ENCODE measurements at places on chromosomes 7 and 10.

- no peak for DNase-seq
Observed at GRCh38 chr7:124781907-124782734, 16.5 kb upstream of the GPR37 start.

DNA sequence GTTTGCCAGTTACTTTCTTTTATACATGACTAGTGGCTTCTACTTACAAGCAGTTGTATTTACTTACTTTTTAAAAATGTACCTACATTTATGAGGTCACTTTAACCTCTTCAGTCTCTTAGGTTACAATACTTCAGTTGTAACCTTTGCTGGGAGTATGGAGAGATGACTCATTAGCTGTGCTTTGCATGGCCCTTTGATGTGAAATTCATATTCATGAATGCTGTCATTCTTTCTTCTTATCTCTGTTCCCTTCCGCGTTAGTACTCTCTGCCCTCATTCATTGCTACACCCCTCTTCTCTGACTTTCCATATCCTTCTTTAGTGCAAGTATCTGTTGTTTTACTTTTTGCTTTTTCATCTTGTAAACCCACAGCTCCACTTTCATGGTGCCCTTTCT lies 164.3 kb downstream of the BMPER start:
- DNase-seq: no peak

DNA sequence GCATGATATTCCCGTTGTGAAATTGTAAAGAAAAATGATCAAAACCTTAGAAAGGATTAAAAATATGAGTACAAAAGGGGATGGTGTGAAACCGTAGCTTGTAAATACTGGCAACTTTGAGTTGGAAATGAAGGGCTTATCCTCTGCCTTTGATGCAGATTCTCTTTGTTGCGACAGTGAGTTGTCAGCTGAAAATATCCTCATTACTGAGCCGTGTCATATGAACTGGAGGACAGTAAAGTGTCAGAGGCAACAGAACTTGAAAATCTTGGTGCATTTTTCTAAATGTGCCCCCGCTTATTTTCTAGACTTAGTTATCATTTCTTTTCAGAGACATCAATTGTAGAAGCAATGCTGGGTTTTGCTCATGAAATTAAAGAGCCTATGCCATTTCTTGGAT lies 170.5 kb upstream of the NPS start:
- no peak for DNase-seq

DNA sequence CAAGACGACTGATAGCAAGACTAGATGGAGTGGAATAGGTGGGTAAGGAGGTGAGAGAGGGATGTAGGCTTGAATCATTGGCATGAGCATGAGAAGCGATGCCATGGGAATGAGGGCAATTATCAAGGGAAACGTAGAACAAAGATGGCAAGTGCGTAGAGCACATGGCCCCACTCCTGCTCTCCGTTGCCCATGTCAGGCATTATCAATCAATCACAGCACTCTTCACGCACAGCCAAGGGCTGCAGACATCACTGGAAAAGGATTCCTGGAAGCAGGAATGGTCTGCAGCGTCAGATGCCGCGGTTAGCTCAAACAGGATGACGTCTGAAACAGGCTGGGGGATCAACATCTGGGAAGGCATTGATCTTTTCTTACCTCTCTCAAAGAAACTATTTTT lies 25.6 kb upstream of the GALNTL5 start:
- DNase-seq: no peak

- DNase-seq: no peak
Observed at GRCh38 chr10:66737241-66737640, 188.6 kb upstream of the LRRTM3 start.

GRCh38 chr10:125340903-125341302 lies 180.5 kb upstream of the CTBP2 start:
- no peak for DNase-seq

- no peak for DNase-seq
Observed at GRCh38 chr7:81816312-81816711, 46.5 kb upstream of the HGF start.

DNA sequence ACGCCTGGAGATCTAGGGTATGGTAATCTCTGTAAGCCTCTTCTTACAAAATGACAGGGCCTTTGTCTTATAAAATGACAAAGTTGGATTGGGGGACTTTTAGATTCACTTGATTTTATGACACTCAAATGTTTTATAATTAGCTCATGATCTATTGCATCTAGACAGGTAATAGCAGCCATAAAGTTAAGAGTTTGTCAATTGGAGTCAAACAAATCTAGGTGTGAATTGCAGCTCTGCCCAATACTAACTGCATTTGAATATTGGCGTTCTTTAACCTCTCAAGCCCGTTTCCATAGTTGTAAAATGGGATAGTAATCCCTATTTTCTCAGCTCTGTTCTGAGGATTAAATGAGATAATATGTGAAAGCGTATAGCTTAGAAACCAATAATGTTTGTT lies 14.1 kb upstream of the MRC1 start:
- no peak for DNase-seq

DNA sequence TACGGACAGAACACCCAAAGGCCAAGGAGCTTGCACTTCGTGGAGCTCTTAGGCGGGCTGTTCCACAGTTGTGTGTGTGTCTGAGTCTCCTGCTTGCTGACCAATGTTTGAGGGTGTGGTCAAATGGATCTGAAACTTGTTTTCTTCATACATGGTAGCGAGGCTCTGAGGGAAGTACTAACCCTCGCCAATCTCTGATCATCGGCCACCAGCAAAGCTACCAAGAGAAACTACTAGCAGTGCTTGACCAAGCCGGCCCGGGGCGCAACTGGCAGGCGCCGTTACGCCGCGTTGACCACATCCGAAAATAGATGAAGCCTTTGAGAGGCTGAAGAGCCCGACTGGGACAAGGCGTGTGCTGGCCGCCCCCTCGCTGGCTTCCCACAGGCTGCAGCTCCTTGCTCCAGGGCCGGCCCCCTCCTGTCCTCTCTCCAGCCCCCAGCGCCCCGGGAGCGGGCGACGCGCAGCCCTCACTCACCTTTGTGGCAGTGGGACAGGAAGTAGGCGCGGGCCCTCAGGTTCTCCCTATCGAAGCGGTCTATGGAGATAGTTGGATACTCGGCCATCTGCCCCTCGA lies 384 bp downstream of the DCLRE1C start:
- DNase-seq: no peak

- no peak for DNase-seq
Observed at GRCh38 chr10:44417761-44418160, 32.9 kb upstream of the CXCL12 start.

- no peak for DNase-seq
Observed at GRCh38 chr7:141039376-141039775, 24.6 kb upstream of the MRPS33 start.

GRCh38 chr7:130297628-130298543 lies 4.9 kb downstream of the CPA4 start:
- DNase-seq: no peak

DNA sequence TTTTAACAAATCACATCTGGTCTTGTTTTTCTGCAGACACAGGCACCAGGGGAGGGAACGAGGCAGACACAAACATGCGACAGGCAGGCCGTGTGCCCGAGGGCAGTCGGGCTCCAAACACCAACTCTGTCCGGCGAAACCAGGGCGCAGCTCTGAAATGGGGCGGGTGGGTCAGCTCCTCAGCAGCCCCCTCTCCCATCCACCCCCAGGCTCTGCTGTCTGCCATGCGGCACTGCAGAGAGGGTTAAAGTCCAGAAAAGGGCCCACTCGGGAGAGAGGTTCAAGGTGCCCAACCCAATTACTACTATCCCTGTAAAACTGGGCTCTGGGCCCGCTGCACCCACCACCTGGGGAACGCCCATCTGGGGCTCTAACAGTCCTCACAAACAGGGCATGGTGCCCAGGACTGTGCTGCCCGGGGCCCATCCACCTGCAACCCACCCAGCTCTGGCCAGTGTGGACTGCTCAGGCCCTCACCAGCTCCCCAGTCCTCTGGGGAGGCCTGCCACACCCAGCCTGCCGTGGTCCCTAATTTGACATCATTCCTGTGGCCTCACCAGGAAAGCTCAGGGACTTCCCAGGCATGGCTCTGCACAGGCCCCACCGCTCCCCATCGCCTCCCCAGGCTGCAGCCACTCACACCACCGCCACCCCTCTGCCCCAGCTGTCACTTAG lies 18.7 kb downstream of the YKT6 start:
- DNase-seq: no peak

DNA sequence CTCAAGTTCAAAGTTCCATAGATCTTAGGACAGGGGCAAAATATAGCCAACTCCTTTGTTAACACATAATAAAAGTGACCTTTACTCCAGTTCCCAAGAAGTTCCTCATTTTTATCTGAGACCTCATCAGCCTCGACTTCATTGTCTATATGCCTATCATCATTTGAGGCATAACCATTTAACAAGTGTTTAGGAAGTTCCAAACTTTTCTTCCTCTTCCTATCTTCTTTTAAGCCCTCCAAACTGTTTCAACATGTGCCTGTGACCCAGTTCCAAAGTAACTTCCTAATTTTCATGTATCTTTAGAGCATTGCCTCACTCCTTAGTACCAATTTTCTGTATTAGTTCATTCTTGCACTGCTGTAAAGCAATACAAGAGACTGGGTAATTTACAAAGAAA lies 569.1 kb downstream of the ANKRD7 start:
- no peak for DNase-seq

GRCh38 chr10:101061624-101062231 lies at the start of gene KAZALD1:
Gene KAZALD1 (plus strand): TSS chr10:101061989. CDS start chr10:101062593, 604 bp downstream.
- no peak for DNase-seq

- no peak for DNase-seq
Observed at GRCh38 chr10:124267911-124268549, 150.7 kb downstream of the OAT start.

DNA sequence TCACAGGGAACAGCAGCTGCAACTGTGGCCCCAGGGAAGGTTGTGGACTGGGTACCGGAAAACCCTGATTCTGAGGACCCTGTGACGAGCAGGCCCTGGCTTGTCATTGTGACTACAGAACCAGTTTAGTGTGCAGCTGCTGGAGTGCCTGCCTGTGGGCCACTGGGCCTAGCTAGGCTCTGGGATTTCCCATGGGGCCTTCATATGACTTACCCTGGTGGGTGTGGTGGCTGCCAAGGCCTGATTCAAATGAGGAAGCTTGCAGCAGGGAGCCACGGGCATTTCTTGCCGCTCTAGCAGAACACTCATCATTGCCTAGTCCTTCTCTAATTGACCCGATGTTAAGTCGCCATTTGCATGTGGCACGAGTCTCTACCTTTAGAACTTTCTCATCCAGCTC lies 14.7 kb upstream of the CAMK2G start:
- DNase-seq: no peak

GRCh38 chr10:35794703-35795102 lies 152.6 kb upstream of the FZD8 start:
- no peak for DNase-seq

DNA sequence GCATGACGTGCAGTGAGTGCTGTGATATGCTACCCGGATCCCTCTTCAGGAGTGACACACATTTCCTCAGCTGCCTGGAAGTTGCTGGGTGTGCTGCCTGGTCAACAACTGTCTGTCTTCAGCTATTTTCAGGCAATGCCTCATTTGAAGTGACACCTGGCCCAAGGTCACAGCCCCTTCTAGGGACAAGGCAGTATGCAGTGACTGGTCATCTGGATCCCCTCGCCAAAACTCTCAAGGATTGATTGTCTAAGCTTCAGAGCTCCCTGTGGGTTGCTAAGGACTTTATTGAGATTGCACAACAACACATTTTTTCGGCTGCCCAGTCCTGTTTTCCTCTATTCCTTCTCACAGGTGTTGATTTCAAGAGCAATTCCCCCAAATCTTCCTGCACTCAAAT lies 108.8 kb downstream of the GNAI1 start:
- DNase-seq: no peak

GRCh38 chr10:89119651-89120050 lies 87.5 kb downstream of the CH25H start:
- DNase-seq: no peak

GRCh38 chr10:86193841-86194240 lies 172.8 kb downstream of the GRID1 start:
- no peak for DNase-seq

- no peak for DNase-seq
Observed at GRCh38 chr10:94344522-94345122, 18.1 kb downstream of the NOC3L start.

DNA sequence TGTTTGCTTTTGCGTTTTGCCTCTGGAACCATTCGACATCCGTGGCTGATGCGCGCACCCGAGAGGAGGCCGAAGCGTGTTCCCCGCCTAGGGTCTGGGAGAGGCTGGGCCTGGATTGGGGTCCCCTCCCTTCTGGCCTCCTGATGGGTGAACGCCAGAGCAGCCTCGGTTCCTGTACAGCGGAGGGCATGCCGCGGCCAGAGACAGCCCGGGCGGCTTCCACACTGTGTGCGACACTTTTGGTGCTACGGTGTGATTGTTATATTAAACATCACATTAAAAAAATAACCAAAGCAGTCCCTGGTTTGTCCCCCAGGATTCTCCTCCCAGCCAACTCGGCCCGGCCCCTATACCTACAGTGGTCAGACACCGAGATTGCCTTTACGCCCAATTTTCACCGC lies 3.7 kb upstream of the HOXA7 start:
- DNase-seq: no peak

DNA sequence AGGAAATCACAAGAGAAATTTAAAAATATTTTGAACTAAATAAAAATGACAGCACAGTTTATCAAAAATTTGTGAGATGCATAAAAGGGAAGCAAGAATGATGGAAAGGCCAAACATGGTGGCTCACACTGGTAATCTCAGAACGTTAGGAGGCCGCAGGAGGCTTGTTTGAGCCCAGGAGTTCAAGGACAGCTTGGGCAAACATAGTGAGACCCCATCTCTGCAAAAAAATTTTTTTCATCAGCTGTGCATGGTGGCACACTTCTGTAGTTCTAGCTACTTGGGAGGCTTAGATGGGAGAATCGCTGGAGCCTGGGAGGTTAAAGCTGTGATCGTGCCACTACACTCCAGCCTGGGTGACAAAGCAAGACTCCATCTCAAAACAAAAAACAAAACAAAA lies 54.5 kb upstream of the PTPRN2 start:
- DNase-seq: no peak

DNA sequence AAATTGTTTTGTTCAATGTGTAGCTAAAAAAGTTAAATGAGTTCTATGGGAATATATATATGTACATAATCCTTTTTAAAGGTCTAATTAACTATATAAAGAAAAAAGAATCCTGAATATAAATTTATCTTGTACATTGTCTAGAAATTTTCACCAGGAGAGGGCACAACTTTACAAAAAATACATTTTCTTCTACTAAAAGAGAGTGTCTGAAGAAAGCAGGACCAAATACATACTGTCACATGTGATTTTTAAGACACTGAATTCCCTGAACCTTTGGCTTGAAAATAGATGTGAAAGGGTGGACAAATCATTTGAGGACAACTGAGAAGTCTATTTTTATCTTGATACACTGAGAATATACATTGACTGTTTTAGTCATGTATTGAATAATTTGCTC lies 204.3 kb downstream of the DGKB start:
- DNase-seq: no peak

DNA sequence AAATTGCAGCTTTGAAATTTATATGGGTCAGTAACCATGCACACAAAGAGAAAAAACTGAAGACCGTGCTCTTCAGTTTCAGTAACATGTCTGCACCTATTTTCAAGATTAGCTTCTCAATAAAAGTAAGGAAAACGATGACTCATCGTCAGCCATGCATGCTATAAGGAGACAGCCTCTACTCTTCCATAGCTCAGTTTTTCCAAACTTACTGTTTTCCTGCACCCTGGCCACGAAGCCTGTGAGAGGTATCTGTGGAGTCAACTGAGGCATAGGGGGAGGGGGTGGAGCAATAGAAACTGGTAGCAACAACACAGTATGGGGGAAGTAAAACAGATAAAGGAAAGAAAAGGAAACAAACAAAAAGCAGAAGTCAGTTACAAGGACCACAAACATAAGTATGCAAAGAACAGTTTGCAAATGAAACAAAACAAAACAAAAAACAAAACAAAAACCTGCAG lies 58.0 kb downstream of the PDSS1 start:
- DNase-seq: no peak

All from NCI-H2227 treated with DMSO at 0.1 percent for 48 hours (cell line).